Activated CD4-positive, alpha-beta T cell treated with anti-CD3 and anti-CD28 coated beads for 36 hours (primary cell): ENCODE measurements at places on chromosomes 7 and 10. TPM values are rescaled to one million over a fixed set of nuclear protein-coding genes. Genes with fewer than 3 reads are reported as not detected.
A peak's percentile ranks its signal among the peaks of the same experiment; 100 is the strongest.

ZNF488 gene
- 0.70 TPM for total RNA-seq

TMEM236 gene
- total RNA-seq = 0.02 TPM

MYO1G gene
- total RNA-seq = 376 TPM

KRIT1 gene
- total RNA-seq = 37.7 TPM

SH2B2 gene
- total RNA-seq = 3.2 TPM

NACAD gene
- total RNA-seq = 0.14 TPM

FRAT1 gene
- total RNA-seq = 1.8 TPM

ZC3HAV1L gene
- 19.8 TPM for total RNA-seq

NPSR1 gene
- not detected for total RNA-seq

DNA sequence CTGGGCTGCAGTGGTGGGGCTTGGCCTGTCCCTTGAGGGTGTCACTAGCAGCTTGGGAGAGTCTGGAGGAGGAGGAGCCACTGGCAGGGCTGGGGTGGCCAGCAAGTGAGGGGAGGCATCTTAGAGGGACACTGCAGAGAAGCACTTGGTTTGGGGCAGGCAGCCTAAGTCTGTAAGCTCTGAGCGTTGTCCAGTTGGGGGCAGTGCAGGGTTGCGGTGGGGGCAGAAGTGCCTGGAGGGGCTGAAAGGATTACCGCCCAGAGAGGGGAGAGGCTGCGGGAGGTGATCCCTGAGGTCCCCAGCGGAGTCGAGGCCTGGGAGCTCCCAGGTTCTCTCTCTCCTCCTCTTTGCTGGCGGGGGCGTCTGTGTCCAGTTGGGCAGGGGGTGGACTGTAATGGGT, 7.4 kb downstream of the ADCYAP1R1 start:
- peak; percentile 16 for DNase-seq
- H3K27ac ChIP-seq = no peak overlapping the region
- H3K27me3 ChIP-seq = peaks cover 1% of the 10 kb centered on the region

- H3K4me1 ChIP-seq = no peaks in the 10 kb centered on the region
- no peaks in the 10 kb centered on the region for H3K36me3 ChIP-seq
- H3K4me3 ChIP-seq = no peak overlapping the region
- no peak for DNase-seq
- H3K27ac ChIP-seq = no peak overlapping the region
Observed at GRCh38 chr10:77478247-77478961, 159.2 kb downstream of the KCNMA1 start.

- no peaks in the 10 kb centered on the region for H3K27me3 ChIP-seq
- H3K4me3 ChIP-seq = no peak overlapping the region
- no peak overlapping the region for H3K27ac ChIP-seq
- H3K36me3 ChIP-seq = no peaks in the 10 kb centered on the region
Observed at GRCh38 chr7:46687203-46687602, 766.1 kb upstream of the IGFBP3 start.

DNA sequence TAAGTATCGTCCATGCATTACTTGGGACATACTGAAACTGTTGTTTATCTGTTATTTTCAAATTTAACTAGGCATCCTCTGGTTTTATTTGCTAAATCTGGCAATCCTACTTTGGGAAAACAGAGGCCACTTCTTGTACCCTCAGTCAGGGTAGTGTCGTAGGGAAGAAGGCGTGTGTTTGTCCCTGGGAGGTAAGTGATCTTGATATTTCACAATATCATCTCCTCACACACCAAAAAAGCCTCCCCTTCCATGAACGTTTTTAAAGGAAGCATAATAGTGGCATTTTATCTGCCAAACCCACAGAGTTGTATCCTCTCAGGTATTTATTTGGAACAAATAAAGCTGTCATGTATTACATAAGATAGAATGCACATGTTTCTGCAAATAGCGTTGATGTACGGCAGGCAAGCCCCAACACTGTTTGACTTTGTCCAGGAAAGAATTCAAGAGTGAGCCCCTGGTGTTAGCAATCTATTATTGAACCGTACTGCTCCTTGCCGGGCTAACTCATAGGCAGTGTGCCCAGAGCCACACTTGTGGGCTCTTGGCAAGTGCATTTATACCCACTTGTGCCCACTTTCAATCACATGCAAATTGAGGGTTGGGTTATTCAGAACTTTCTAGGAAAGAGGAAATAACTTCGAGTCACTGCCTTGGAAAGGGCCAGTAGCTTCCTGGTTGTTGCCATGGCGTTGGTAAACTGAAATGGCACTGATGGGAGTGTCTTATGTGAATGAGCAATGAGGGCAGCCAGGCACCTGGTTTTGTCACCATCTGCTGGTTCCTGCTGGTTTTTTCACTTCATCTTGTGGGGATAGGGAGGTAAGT, 266.0 kb downstream of the USP6NL start:
- H3K4me3 ChIP-seq = peak overlapping the region; percentile 42
- DNase-seq = peak; percentile 61
- H3K36me3 ChIP-seq = no peaks in the 10 kb centered on the region
- no peaks in the 10 kb centered on the region for H3K27me3 ChIP-seq
- peaks cover 8% of the 10 kb centered on the region for H3K4me1 ChIP-seq
- H3K27ac ChIP-seq = no peak overlapping the region

DNA sequence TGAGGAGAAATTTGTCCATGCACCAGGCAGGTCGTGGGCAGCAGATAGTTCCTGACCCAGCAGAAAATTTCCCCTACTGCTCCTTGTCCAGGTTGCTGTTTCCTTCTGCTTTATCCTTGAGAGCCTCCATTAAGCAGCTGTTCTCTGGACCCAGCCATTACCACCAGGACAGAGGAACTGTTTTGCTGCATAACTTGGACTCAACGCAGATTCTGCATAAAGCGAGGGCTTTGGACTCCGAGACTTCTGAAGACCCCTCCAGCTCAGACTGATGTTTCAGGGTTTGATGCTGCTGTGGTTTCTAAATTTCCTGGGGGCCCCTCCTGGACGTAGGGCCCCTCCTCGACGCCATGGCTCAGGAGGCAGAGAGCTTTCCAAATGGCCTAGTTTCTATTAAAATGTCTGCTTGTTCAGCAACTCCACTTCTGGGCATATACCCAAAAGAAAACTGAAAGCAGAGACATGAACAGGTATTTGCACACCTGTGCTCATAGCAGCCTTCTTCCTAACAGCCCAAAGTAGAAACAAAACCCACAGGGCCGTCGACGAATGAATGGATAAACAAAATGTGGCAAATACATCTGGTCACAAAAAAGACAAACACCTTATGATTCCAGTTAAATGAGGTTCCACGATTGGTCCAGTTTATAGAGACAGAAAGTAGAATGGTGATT, 28.3 kb upstream of the LMTK2 start:
- DNase-seq = no peak
- H3K27ac ChIP-seq = no peak overlapping the region
- H3K36me3 ChIP-seq = no peaks in the 10 kb centered on the region

DNA sequence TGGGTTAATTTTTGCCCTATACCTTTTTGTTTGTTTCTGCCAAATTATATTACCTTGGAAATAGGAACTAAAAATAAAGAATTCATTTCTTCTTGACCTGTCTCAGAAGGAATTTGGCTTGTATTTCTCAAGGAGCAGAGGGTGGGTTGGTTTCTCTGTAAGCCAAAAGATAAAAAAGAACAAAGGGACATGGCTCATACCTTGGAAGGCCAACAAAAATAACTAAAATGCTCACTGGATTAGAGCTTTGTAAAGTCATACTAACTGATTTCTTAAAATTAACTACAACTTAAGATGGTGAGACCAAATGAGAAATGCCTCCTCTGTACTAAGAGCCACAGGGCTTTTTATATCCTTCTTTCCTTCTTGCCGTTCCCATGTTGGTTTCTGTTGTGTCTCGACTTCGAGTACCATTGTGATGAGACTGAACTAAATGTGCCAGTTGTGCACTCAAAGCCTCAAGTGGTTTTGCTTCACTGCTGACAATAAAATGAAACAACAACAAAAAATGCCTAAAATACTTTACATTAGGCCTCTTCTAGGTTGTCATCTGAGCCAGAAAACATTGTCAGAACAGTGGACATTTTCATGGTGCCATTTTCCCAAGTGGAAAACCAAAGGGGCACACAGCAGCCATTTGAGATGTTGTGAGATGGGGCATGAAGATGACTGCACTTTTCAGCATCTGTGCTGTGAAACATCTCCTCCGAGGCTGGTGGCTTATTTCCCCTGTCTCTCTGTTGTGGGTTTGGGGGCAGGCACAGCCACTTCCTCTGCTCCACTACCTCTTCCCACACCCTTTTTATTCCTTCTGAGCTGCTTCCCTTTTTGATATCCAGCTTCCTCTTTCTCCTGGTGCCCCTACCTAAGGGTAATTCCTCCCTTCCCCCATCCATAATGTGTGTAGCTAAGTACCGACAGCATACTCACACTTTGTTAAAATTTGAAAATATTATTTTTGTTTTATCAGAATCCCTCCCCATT, 51.8 kb upstream of the AGR3 start:
- peaks cover 58% of the 10 kb centered on the region for H3K4me1 ChIP-seq
- H3K4me3 ChIP-seq = peak overlapping the region; percentile 26
- peak; percentile 33 for DNase-seq
- H3K27me3 ChIP-seq = no peaks in the 10 kb centered on the region
- peak overlapping the region; percentile 70 for H3K27ac ChIP-seq

DNA sequence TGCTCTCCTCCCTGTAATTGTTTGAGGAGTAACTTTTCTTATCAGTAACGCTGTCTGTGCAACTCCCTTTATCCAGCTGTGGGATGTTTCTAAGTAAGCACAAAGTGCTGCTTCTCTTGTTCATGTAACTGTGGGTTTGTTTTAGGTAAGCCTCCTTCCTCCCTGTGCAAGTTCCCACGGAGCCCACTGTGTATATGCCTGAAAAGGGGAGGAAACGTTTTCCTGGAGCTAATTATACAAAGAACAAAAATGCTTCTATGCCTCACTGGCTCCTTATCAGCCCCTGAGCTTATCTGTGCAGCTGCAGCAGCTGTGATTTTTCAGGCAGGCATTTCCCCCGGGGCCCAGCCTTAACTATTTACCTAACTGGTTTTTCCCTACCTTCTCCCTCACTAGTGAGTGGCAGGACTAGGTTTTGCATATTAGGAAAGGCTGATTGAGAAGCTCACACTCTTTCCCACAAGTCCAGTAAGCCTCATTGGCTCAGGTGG, 593.4 kb upstream of the GHITM start:
- no peak overlapping the region for H3K27ac ChIP-seq
- H3K4me3 ChIP-seq = no peak overlapping the region
- no peak for DNase-seq
- no peaks in the 10 kb centered on the region for H3K36me3 ChIP-seq
- no peaks in the 10 kb centered on the region for H3K27me3 ChIP-seq

GRCh38 chr7:45700556-45700955, 126.4 kb downstream of the ADCY1 start:
- no peaks in the 10 kb centered on the region for H3K36me3 ChIP-seq
- peaks cover 9% of the 10 kb centered on the region for H3K27me3 ChIP-seq
- DNase-seq = no peak
- H3K27ac ChIP-seq = no peak overlapping the region
- no peaks in the 10 kb centered on the region for H3K4me1 ChIP-seq
- no peak overlapping the region for H3K4me3 ChIP-seq

DNA sequence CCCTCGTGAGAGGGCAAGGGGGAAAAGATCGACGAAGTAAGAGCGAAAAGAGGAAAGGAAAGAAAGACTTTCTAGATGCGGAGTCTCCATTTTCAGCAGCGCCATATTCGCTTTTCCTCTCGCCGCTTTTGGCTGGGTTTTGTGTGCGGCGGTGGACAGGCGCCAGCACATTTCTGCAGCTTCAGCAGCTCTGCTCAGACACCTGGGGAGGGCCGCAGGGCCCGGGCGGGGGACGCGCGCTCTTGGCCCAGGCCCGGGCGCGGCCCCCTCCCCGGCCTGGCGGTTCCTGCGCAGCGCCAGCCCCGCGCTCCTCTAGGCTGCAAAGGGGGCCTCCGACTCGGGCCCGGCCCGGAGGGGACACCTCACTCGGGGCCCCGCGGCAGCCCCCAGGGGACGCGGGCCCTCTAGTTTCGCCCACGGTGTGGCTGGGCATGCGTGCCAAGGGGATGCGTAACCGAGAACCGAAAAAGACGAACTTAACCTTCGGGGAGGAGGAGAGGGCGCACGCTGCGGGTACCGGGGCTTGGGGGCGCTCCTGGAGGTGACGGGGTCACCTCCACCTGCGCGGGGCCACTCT, 34.5 kb upstream of the EBLN1 start:
- H3K27ac ChIP-seq = peak overlapping the region; percentile 100
- peaks cover 9% of the 10 kb centered on the region for H3K27me3 ChIP-seq
- H3K4me3 ChIP-seq = peak overlapping the region; percentile 93
- peaks cover 33% of the 10 kb centered on the region for H3K4me1 ChIP-seq
- peaks cover 10% of the 10 kb centered on the region for H3K36me3 ChIP-seq
- peak; percentile 78 for DNase-seq

GRCh38 chr10:43824934-43825333, 176.3 kb upstream of the ZNF32 start:
- H3K27ac ChIP-seq = no peak overlapping the region
- no peaks in the 10 kb centered on the region for H3K27me3 ChIP-seq
- H3K36me3 ChIP-seq = no peaks in the 10 kb centered on the region

DNA sequence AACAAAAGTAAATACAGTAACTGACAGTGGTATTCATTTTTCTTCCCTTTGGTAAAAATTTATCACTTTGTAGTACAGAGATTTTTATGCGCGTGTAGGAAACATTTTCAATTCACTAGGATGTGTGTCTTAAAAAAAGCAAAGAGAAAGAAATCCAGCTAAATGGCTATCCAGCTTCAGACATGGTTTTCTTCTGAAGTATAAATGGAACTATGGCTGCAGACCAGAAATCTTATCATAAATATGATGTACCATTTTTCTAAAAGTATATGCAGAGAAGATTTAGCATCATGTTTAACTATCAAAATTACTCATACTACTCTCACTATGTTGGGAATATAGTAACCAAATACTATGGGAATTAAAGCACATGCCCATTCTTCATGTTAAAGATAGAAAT, 328.4 kb upstream of the SMIM30 start:
- no peak overlapping the region for H3K27ac ChIP-seq
- no peak overlapping the region for H3K4me3 ChIP-seq

- H3K36me3 ChIP-seq = no peaks in the 10 kb centered on the region
- no peaks in the 10 kb centered on the region for H3K27me3 ChIP-seq
- H3K4me1 ChIP-seq = no peaks in the 10 kb centered on the region
- H3K4me3 ChIP-seq = no peak overlapping the region
- no peak overlapping the region for H3K27ac ChIP-seq
Observed at GRCh38 chr10:36717118-36717517, 408.3 kb upstream of the ANKRD30A start.

DNA sequence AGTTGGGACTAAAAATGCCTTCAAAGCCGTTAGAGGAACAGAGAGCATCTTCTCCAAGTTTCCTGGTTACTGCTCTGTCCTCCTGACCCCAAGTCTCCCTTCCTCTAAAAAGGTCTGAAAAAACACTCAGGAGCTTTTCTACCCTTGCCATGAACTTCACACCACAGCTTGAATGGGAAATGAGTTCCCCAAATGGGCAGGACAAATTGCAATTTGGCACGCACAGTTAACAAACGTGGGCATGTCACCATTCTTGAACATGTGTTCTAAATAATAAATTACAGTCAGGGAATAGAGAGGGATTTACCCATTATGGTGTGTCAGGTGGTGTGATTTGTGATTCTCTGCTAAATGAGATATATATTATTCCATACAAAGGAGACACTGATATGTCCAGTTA, 91.2 kb upstream of the WNT16 start:
- H3K27me3 ChIP-seq = no peaks in the 10 kb centered on the region
- H3K4me3 ChIP-seq = no peak overlapping the region
- H3K4me1 ChIP-seq = no peaks in the 10 kb centered on the region
- no peak overlapping the region for H3K27ac ChIP-seq

DNA sequence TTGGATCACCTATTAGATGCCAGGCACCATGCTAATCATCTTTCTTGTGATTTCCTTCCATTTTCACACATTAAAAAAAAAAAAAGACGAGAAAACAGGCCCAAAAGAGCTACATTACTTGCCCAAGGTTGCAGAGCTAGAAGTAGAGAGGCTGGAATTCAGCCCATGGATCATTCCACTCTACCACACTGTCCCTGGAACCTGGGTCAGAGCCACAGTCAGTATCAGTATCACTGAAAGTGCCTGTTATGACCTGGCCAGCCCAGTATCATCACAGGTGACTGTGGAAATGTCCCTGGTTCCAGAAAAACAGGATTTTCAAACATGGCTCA, 3.3 kb upstream of the FLNC start:
- H3K4me3 ChIP-seq = no peak overlapping the region
- no peaks in the 10 kb centered on the region for H3K36me3 ChIP-seq
- DNase-seq = no peak
- peaks cover 13% of the 10 kb centered on the region for H3K4me1 ChIP-seq
